Putamen (tissue), 1 donor: ENCODE measurements at places on chromosomes 7 and 10.

DNA sequence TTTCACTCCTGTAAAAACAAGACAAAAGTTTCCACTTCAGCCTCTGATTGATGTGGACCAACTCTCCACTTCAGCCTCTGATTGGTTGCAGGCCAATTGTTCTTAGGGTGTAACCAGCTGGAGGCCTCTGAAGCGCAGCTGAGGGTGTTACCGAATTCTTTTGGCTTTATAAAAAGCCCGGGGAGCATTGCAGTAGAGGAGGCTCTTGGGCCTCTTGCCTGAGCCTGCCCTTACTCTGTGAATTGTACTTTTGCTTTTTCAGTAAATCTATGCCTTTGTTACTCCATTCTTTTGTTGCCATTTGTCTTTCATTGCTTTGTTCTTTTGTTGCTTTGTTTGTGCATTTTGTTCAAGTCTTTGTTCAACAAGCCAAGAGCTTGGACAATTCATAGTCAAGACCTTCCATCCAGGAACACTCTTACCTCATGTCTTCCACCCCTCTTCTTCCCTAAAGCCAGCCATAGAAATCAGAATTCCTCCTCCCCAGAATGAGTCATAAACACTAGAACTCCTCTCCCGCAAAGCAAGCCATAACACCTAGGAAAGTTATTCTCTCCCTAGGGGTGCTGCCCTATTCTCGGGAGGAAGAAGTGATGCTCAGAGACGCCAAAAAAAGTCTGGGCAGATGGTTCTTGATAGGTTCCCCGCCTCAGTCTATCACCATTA is 53.5 kb upstream of the ARMC3 start:
- peak; percentile 75 for DNase-seq

- DNase-seq, result no peak
These were observed 325.1 kb upstream of the PLXDC2 start for GRCh38 chr10:19491166-19491565.

- no peak for DNase-seq
These were observed 9.7 kb upstream of the RASSF4 start for GRCh38 chr10:44949915-44950314.

GRCh38 chr7:5448378-5449037 is 24.9 kb upstream of the TNRC18 start:
- no peak for DNase-seq

DNA sequence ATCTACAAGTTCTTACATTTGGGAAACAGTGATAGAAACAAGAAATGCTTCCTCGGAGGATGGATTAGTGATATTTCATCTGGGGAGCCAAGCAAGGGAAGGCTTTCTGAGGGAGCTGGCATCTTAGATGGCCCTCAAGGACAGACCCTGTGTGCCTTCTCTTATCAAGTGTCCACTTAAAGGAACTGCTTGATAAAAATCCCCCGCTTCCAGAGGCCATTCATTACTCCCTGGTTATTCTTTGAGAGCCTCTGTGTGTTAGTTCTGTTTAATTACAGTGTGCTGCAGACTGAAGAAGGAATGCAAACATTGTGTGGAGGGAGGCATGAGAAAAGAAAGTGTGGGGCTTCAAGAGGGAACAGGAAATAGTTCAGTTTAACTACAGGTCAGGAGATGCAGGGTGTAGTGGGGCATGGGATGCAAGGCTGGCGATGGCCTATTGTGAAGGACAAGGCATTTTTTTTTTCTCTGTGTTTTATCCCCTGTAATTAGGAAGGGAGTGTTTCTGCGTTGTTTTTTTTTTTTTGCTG is 145.4 kb downstream of the SNX10 start:
- no peak for DNase-seq

GRCh38 chr7:128833148-128833945 is 3.1 kb downstream of the FLNC start:
- peak; percentile 87 for DNase-seq

DNA sequence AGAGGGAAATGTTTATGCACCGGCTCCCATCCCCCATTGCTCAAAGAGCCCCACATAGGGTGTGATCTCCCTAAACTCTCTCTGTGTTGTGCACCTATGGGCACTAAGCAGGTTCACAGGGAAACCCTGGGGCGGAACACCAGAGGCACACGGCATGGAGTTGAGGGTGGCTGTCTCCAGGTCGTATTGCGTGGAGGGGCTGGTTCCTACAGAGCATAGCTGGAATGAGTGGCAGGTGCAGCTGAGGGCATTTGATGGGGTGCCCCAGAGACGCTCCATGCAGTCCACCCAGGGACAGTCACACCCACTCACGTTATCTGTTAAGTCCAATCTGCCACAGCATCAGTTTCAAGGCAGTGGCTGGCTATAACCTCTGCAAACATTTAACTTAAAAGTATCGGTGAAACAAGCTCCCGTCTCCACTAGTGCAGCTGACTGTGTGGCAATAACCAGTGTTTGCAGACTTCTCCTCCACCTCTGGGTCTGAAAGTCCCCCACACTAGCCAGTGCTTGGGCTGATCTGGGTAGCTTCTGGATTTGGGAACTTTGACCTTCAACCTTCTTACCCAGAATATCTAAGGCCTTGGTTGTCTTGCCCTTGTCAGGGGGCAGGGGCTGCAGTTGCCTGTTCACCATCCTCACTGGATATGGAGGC is 249.2 kb upstream of the ZNF32 start:
- no peak for DNase-seq

GRCh38 chr10:52472406-52473146 is 158.5 kb downstream of the DKK1 start:
- no peak for DNase-seq

DNA sequence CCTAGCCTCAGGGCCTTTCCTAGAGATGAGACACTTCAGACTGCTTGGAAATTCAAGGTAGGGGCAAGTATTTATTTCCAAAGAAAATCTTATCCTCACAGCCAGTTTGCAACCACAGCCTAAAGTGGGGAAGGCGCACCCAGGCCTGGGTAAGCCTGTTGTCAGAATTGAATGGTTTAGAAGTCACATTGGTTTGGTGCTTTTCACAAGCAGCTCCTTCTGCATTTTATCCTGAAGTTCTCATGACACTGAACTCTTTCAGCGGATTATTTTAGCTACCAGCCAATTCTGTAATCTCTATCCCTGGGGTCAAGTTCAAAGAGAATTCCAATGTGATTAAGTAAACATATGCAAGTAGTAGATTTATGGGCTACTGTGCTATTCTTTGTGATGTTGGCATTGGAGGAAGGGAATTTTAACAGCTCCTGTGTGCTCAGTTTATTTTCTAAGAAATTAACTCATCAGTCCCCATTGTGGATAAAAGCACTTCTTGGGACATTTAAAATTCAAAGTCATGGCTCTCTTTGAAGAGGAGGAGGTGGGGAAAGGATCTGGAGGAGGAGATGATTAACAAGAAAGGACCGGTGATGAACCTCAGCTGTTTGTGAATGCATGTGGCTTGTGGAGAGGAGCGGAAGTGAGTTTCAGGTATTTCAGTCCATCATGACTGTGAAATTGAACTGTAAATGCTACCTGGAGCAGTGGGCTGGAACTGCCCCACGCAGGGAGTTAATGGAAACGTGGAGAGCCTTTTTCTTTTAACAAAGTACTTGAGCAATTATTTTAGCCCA is 90.2 kb upstream of the CACUL1 start:
- DNase-seq, result no peak

DNA sequence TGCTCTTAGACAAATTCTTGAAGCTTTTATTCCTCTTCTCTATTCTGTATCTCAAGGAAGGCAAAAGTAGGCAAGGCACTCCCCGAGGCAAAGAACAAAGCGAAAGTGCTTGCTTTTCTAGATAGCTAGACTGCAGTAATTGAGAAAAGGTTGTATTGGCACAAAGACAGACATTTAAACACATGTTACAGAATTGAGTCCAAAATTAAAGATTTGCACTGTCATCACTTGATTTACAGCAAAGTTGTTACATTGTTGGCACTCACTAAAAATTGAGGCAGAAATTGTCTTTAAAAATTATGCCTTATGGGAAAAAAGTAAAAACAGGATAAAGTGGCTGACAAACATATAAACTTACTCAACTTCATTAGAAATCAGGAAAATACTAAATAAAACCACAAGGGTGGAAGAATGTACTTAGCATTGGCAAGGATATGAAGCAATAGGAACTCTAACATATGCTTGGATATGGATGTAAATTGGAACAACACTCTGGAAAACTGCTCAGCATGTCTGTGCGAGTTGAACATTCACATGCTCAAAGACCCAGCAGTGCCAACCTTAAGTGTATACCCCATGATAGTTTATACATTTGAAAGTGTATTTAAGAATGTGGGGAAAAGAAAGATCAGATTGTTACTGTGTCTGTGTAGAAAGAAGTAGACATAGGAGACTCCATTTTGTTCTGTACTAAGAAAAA is 491.3 kb downstream of the GLRX3 start:
- no peak for DNase-seq

DNA sequence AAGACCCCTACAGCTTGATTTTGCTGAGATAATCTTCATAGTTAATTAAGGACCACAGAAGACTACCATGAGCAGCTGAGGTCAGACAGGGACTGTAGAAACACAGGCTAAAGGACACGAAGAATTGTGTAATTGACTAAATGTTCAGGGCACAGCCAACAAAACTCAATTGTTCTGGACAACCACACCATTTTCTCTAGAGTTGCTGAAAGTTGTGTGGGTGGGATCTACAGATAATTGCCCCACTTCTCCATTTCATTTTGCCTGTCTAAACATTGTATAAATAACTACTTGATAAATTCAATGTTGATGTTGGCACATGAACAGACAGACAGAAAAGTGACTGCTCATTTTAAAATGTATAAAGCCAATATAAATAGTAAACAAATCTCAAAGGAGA is 39.0 kb upstream of the SLC16A12 start:
- no peak for DNase-seq

GRCh38 chr10:93926613-93927012 is 32.8 kb downstream of the SLC35G1 start:
- DNase-seq, result no peak

DNA sequence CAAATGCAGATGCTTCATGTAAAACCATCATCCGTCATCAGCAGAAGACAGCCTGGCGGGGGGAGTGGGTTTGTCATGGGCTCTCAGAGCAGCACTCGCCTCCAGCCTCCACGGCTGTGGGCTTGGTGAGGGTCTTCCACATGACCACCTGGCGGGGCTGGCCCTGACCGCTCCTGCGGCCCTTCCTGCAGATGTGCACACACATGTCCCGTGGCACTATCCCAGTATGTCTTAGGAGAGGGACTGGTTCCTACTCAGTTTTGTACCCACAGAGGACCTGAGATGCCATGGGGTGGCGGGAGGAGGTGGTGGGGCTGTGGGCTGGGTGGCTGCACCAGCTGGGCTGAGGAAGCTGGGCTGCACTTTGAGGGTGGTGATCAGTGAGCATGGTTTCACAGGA is 4.7 kb downstream of the IDI2 start:
- no peak for DNase-seq

DNA sequence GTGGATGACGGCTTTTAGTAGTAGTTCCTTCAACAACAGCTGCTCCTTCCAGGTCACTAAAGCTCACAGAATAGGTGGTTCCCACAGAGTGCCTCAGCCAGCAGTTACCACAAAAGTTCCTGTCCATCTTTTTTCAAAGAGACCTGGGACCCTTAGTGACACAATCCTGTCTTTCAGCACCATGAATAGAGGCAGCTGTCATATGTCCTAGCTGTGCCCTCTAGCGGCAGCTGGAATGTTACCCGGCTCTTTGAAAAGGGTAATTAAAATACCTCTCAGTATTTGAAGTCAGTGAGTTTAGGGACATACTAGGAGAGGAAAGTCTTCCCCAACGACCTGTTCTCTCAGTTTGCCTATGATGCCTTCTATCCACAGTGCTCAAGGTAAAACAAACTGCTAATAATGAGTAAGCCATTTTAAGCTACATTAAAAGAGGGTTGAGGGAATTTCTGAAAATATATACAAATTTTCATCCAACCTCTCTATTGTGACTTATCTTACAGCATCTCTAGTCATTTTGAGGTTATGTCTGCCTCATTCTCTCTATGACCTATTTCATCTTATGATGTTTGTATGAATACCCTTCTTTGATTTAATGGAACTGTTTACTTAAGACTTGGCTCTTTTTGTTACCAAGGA is 290.8 kb downstream of the NXPH1 start:
- no peak for DNase-seq

DNA sequence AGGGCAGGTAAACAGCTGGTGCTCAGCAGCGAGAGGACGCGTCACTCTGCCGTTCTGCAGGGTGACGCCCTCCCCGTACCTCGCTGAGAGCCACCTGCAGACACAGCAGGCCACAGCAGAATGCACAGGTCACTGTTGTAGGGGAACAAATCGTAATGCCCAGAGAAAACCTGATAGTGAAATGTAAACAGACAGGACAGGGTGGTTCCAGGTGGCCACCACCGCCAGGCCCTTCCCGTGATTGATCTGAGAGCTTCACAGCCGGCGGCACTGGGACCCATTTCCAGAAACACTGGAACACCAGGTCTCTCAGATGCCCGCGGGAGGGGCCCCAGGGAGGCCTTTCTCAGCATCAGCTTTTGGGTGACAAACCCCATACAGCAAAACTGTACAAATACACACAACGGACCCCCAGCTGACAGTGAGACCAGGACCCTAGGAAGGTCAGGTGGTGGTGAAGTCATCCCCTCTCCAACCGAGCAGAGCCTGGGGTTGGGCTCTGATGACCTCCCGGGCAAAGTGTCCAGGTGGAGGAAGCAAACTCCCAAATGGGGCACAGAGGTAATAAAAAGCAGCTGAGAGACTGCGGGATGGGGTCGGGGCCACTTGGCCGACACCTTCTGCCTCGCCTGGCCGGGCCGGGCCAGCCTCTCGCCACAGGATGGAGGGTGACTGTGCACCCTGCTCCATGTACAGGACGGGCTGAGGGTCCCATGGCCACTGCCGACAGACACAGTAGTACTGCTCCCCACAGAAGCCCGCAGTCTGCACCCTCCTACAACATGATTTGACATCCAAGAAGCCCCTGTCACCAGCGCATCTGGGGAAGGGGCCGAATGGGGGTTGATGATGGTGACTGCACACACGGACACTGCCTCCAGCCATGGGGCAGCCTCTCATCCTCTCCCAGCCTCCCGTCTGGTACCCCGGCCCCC is 4.6 kb downstream of the BHLHA15 start:
- DNase-seq, result no peak

GRCh38 chr7:151038951-151039849 is 9.1 kb upstream of the ASIC3 start:
- DNase-seq, result no peak

- peak; percentile 23 for DNase-seq
These were observed 97.7 kb downstream of the BTRC start for GRCh38 chr10:101451667-101452069.

DNA sequence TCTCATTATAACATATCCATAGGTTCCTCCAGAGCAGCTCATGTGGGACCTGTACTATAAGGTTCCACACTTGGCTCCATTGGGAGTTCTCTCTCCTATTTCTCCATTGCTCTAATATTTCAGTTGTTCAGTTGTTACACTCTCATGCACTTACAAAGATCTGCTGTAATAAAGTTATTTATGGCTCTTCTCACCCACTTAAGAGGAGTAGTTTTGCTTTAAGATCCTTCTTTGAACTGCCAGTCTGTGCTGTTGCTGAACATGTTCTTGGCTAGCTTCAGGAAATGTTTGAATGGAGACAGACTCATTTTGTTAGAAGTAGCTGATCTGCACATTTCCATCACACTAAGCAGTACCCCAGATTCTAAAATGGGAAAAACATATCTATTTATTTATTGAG is 250.1 kb downstream of the CDK14 start:
- DNase-seq, result peak; percentile 5

- peak; percentile 73 for DNase-seq
These were observed 1.5 kb upstream of the SKIDA1 start for GRCh38 chr10:21526860-21527597.
